ENCODE measurements at places on chromosomes 3 and 15.

- no peak for DNase-seq
Measured at GRCh38 chr3:189673535-189673934, 42.3 kb downstream of the TP63 start.

DNA sequence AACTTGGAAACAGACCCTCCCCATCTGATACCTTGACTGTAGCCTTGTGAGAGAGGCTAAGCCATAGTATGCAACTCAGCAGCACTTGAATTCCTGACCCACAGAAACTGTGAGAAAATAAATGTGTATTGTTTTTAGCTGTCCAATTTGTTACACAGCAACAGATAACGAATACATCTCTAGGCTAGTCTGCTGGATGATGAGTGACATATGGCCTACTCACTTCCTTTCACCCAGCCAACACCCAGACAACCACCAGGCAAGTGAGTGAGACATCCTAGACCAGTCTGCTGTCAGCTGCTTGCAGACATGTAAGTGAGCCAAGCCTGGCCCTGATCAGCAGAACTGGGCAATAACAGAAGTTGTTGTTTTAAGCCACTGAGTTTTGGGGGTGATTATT is 19.2 kb upstream of the SMAD6 start:
- no peak for DNase-seq

GRCh38 chr3:168073842-168074605 is 21.7 kb downstream of the GOLIM4 start:
- no peak for DNase-seq

DNA sequence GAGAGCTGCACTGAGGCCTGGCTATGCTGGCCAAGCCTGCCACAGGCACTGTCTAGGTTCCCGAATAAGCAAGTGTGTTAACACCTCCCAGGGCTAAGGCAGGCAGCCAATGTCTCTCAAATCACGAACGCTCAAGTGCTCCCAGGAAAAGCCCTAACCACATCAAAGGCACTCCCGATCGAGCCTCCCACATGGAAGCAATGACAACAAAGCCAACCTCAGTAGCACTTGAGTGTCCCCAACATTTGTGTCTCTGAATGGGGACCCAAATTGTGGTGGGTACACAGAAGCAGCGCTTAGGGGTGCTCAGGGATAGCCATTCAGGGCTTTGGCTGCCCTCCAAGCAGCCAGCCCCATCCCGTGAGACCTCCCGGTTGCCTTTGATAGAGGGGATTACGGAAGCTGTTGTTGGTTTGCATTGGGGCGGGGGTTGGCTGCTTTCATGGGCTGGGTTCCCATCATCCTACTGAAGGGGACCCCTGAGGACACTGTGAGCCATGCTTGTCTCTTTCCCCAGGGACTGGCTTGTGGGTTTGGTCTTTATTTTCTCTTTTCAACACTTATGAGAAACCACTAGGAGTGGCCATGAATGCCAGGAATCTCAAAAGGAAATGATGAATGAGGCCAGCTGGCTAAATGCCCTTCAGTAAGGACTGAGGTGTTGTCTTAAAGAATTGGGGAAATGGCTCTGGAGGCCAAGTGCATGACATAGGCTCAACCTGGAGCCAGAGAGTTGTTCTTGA is 234.1 kb upstream of the FEZF2 start:
- no peak for DNase-seq

DNA sequence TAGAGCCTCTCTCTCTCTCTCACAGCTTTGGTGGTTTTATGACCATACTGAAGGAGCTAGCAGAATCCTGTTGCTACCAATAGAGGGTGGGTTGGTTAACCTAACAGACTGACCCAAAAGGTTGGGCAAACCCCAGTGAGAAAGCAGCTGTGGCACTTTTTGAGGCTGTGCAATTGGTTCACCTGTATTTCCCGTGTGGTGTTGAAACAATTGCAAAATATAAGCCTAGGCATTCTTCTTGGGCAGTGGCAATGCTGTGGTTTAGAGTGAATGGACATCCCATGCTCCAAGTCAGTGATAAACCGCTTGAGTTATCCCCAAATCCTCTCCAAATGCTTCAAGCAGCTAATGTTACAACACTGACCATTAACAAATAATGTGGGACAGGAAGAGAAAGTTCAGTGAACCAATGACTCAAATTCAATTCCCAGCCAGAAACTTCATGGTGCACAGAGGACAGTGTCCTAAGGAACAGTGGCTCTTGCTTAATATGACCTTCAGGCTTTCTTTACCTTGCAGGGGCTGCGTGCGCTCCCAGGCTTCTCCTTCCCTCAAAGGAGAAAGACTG is 261.9 kb upstream of the ICE2 start:
- no peak for DNase-seq

- no peak for DNase-seq
Measured at GRCh38 chr3:133674290-133674919, 12.7 kb upstream of the TOPBP1 start.

GRCh38 chr3:160009525-160009924 is 20.9 kb downstream of the IL12A start:
- DNase-seq: no peak

- DNase-seq: no peak
Measured at GRCh38 chr3:30598668-30599545, 7.5 kb upstream of the TGFBR2 start.

DNA sequence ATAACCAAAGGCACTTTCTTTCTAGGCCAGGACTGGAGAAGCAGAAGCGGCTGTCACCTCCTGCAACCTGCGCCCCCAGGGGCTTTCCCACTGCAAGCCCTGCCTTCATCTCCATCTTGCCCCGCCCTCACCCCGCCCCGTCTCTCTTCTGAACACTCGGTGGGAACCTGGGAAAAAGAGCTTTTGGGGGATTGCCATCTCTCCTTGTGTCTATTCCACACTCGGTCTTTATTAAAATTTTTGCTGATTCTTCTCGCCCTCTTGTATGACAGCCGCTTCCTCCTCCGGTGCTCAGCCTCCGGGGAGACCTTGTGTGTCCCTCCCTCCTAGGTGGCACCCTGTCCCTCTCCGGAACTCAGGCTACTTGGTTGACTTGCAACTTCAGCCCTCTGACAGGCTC is 41.9 kb upstream of the SPESP1 start:
- DNase-seq: no peak

DNA sequence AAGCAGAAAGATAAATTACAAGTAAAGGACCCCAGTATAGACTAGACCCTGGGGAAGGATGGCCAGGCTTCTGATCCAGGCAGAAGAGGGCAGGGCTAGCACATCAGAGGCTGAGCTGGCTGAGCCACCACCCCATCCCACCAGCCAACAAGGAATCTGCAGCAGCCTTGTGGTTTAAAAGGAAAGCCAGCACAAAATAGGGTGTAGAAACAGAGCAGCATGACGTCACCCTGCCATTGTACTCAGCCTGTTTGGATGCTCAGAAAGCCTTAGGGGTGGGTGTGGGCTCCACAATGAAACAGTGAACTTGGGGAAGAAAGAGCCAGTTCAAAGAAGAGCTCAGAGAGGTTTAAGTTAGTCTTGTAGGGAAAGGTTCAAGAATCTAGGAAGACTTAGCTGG is 28.2 kb downstream of the DUOX1 start:
- DNase-seq: no peak

DNA sequence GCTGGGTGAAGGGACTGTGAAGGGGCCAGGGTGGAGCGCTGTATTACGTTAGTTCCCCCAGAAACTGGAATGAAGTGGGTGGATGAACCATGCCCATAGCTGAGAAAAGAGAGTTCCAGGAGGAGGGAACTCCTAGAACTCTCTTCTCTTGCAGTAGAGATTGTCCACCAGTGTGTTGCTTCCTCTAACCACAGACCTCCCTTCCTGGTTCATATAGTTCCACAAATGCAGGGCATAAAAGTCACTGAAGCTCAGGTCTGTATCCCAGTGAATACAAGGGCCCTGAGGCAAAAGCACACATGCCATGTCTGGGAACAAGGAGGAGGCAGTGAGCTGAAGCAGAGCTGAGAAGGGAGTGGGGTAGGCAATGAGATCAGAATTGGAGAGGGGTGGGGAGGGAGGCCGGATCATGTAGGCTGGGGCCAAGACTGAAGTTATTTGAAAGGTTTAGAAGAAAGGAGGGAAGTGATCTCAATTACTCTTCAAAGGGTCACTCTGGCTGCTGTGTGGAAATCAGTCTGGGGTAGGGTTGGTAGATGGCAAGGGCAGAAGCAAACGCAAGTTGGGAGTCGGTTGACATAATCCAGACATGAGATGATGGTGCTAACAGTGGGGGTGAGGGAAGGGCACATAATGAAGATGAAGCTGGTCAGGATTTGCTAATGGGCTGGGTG is 6.5 kb downstream of the A4GNT start:
- no peak for DNase-seq

DNA sequence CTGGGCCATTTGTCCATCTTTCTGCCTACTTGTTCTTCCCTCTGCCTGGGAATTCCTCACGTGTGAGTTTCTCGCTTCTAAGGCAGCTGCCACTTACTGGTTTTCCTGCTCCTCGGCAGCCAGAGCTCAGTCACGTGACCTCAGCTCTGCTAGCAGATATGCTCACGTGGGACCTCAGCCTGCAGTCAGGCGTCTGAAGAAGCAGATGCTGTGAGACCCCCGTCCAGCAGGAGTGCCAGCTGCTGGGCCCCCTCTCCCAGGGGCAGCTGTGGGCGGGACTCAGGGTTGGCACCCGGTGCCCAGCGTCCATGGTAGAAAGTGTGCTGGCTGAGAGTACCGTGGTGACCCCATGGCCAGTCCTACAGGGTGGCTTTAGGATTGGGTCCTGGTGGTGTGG is 161.3 kb upstream of the TLE3 start:
- no peak for DNase-seq

GRCh38 chr15:74543583-74543982 is 2.6 kb downstream of the ARID3B start:
- no peak for DNase-seq

DNA sequence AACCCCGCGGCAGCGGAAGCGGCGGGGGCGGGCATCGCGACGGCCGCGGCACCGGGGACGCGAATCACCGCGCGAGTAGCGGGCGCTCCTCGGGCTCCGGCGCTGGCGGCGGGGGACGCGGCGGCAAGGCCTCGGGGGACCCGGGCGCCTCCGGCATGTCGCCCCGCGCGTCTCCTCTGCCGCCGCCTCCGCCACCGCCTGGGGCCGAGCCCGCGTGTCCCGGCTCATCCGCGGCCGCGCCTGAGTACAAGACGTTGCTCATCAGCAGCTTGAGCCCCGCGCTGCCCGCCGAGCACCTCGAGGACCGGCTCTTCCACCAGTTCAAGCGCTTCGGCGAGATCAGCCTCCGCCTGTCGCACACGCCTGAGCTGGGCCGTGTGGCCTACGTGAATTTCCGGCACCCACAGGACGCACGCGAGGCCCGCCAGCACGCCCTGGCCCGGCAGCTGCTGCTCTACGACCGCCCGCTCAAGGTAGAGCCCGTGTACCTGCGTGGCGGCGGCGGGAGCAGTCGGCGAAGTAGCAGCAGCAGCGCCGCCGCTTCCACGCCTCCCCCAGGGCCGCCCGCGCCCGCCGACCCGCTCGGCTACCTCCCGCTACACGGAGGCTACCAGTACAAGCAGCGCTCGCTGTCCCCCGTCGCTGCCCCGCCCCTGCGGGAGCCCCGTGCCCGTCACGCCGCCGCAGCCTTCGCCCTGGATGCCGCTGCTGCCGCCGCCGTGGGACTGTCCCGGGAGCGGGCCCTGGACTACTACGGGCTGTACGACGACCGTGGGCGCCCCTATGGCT is 675 bp downstream of the RBM15B start:
- DNase-seq: peak; percentile 19

- no peak for DNase-seq
Measured at GRCh38 chr15:90336705-90337141, 15.4 kb upstream of the ZNF774 start.

- DNase-seq: no peak
Measured at GRCh38 chr3:7999384-7999783, 502.2 kb upstream of the LMCD1 start.

- DNase-seq: no peak
Measured at GRCh38 chr3:107413264-107413663, 36.0 kb downstream of the CCDC54 start.

DNA sequence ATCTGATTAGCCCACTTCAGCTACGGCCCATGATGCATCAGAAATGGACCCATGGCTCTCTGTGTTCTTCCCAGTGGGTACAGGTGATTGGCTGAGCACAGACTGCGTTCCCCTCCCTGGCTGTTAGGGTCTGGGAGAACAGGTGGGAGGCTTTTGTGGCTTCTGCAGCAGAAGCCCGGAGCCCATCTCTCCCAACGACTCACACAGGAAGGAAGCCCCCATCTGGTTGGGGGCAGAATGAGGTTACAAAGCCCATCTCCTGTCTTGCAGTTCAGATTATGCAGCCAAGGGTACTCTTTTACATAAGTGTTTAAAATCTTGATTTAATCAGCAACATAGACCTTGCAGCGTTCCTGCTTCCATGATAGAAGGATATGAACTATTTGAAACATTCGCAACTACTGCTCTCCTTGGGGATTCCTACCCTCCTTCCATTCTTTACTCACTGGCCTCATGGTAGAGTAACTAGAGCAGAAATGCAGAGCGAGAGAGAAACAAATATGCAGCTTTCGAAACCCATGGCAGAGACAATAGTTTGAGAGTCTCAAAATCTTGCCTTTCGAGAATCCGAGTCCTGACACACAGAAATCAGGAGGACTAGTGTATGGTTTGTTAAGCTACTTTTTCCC is 291.3 kb downstream of the TLE3 start:
- DNase-seq: no peak

- DNase-seq: no peak
Measured at GRCh38 chr15:99708563-99708962, 24.7 kb downstream of the LYSMD4 start.

DNA sequence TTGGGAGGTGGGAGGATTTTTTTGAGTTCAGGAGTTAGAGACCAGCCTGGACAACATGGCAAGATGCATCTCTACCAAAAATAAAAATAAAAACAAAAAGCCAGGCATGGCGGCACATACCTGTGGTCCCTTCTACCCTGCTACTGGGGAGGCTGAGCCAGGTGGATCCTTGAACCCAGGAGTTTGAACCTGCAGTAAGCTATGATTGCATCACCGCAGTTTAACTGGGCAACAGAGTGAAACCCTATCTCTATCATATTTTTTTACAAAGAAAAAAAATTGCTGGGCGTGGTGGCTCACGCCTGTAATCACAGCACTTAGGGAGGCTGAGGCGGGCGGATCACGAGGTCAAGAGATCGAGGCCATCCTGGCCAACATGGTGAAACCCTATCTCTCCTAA is 35.8 kb upstream of the RPN1 start:
- DNase-seq: no peak

DNA sequence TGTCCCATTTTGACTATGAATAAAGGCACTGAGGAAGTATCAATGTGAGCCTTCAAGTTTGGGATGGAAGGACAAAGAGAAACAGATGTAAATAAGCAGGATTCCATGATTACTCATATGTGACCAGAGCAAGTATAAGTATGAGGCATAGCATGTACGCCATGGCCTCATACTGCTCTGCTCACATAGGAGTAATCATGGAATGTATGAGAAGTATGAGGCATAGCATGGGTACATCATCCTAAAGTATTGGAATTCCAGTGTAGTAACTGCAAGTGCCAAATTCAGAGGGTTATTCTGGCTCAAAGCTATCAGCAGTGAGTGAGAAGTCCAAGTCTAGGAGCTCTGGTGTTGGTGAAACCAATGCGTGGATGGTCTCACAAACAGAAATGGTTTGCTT is 81.2 kb upstream of the WDR72 start:
- no peak for DNase-seq

GRCh38 chr15:88225461-88225860 is 31.1 kb downstream of the NTRK3 start:
- no peak for DNase-seq

Measured in activated gamma-delta T cell treated with anti-CD3 and anti-CD28 coated beads, Interleukin-2, amount 50 U/mL, for 16 hours (primary cell).